Esophagus squamous epithelium (tissue), 5 donors: ENCODE measurements at places on chromosomes 4 and X.

DNA sequence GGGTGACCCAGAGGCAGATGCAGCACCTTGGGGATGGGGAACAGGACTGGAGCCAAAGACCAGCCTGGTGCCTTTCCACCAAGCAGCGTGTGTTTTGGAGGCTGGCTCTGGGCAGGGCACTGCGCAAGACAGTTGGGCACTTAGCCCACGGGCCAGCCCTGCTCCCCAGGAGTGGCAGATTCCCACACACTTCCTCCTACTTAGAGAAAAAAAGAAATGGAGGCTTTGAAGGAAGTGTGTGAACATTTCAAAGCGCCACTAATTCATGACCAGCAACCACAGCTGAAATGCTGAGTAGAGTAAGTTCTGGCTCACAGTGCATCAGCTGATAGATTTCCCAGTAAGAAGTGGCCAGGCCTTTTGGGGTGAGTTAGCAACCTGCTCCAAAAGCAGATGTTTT, 54.9 kb upstream of the LGI2 start:
- H3K36me3 ChIP-seq, result no peaks in the 10 kb centered on the region
- H3K4me1 ChIP-seq, result peaks cover 10% of the 10 kb centered on the region
- H3K27ac ChIP-seq, result no peak overlapping the region
- no peak for DNase-seq
- H3K27me3 ChIP-seq, result no peaks in the 10 kb centered on the region

GRCh38 chr4:138405934-138406567, 163.9 kb upstream of the SLC7A11 start:
- no peak for DNase-seq
- peaks cover 11% of the 10 kb centered on the region for H3K4me1 ChIP-seq
- no peak overlapping the region for H3K27ac ChIP-seq
- H3K36me3 ChIP-seq, result no peaks in the 10 kb centered on the region

- no peak overlapping the region for H3K27ac ChIP-seq
- no peaks in the 10 kb centered on the region for H3K4me1 ChIP-seq
- no peak for DNase-seq
- no peaks in the 10 kb centered on the region for H3K36me3 ChIP-seq
These were observed 16.8 kb downstream of the CD38 start for GRCh38 chr4:15794905-15795304.

DNA sequence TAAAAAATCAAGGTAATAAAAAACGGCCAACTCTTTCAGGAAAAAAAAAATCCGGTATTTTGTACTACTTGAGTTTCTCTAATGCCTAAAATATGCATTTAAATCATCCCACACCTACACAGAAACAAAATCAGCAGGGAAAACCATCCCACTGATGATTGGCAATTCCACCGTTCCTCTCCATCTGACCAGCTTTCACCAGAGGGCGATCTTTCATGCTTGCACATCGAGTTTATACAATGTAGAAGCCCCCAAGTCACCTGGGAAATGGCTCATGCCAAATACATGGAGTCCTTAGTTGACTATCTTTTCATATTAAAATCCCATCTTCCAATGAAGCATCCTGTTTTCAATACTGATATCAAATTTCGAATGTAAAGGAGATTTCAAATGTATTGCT, 69.2 kb downstream of the PTCHD1 start:
- H3K27ac ChIP-seq, result no peak overlapping the region
- no peaks in the 10 kb centered on the region for H3K36me3 ChIP-seq

GRCh38 chrX:96774116-96774515, 89.5 kb downstream of the DIAPH2 start:
- H3K27me3 ChIP-seq, result no peaks in the 10 kb centered on the region
- H3K36me3 ChIP-seq, result no peaks in the 10 kb centered on the region
- H3K27ac ChIP-seq, result no peak overlapping the region
- no peaks in the 10 kb centered on the region for H3K4me1 ChIP-seq
- no peak for DNase-seq

GRCh38 chrX:72465889-72466288, 106.8 kb downstream of the HDAC8 start:
- no peak overlapping the region for H3K4me3 ChIP-seq
- H3K4me1 ChIP-seq, result no peaks in the 10 kb centered on the region
- no peak for DNase-seq

- H3K27ac ChIP-seq, result no peak overlapping the region
- no peaks in the 10 kb centered on the region for H3K36me3 ChIP-seq
- H3K27me3 ChIP-seq, result no peaks in the 10 kb centered on the region
- DNase-seq, result no peak
- H3K4me1 ChIP-seq, result no peaks in the 10 kb centered on the region
These were observed 264.9 kb upstream of the MAGEB18 start for GRCh38 chrX:25873196-25873595.

DNA sequence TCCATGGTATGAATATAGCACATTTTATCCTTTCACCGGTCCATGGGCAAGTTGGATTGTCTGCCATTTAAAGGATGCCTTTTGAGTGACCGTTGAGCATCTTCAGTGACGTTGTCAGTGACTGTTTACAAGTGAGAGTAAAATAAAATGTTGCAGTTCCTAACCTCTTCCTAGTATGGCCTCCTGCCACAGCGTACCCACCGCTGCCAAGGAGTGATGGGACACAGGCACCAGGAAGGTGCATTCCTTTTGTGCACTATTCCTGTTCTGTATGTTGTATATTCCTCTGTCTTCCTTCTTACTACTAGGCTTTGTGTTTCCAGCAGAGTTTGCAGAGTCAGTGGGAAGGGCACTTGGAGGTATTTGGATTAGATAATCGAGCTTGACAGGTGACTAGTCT, 61.5 kb downstream of the SNX25 start:
- no peaks in the 10 kb centered on the region for H3K36me3 ChIP-seq
- H3K4me3 ChIP-seq, result no peak overlapping the region
- H3K27me3 ChIP-seq, result no peaks in the 10 kb centered on the region
- H3K27ac ChIP-seq, result no peak overlapping the region
- DNase-seq, result no peak
- no peaks in the 10 kb centered on the region for H3K4me1 ChIP-seq

- H3K4me1 ChIP-seq, result peaks cover 11% of the 10 kb centered on the region
- no peaks in the 10 kb centered on the region for H3K36me3 ChIP-seq
- no peak overlapping the region for H3K27ac ChIP-seq
- H3K27me3 ChIP-seq, result no peaks in the 10 kb centered on the region
These were observed 34.6 kb downstream of the FAM9C start for GRCh38 chrX:13009844-13010243.

- peaks cover 44% of the 10 kb centered on the region for H3K4me1 ChIP-seq
- no peak for DNase-seq
- no peaks in the 10 kb centered on the region for H3K27me3 ChIP-seq
- H3K36me3 ChIP-seq, result no peaks in the 10 kb centered on the region
- H3K27ac ChIP-seq, result no peak overlapping the region
These were observed 2.8 kb downstream of the UPRT start for GRCh38 chrX:75276666-75277065.

GRCh38 chr4:61220556-61220955, 20.4 kb downstream of the ADGRL3 start:
- H3K4me3 ChIP-seq, result no peak overlapping the region
- H3K36me3 ChIP-seq, result no peaks in the 10 kb centered on the region
- H3K27me3 ChIP-seq, result no peaks in the 10 kb centered on the region
